Adrenal gland (tissue), 19 donors: ENCODE measurements at places on chromosomes 5 and 9. TPM values are rescaled to one million over a fixed set of nuclear protein-coding genes. Genes with fewer than 3 reads are reported as not detected.

- no peaks in the 10 kb centered on the region for H3K27me3 ChIP-seq
- H3K36me3 ChIP-seq: no peaks in the 10 kb centered on the region
- H3K4me1 ChIP-seq: peaks cover 3% of the 10 kb centered on the region
- DNase-seq: peak; percentile 91
- H3K4me3 ChIP-seq: no peak overlapping the region
Observed at GRCh38 chr5:174532455-174533453, 191.6 kb upstream of the MSX2 start.

- H3K27ac ChIP-seq: no peak overlapping the region
- no peak for DNase-seq
- peaks cover 6% of the 10 kb centered on the region for H3K4me1 ChIP-seq
- H3K36me3 ChIP-seq: no peaks in the 10 kb centered on the region
Observed at GRCh38 chr5:109404428-109404960, 5.3 kb downstream of the PJA2 start.

- no peak overlapping the region for H3K4me3 ChIP-seq
- no peaks in the 10 kb centered on the region for H3K36me3 ChIP-seq
- H3K27ac ChIP-seq: no peak overlapping the region
- no peak for DNase-seq
Observed at GRCh38 chr9:91935066-91935749, 14.8 kb downstream of the ROR2 start.

DNA sequence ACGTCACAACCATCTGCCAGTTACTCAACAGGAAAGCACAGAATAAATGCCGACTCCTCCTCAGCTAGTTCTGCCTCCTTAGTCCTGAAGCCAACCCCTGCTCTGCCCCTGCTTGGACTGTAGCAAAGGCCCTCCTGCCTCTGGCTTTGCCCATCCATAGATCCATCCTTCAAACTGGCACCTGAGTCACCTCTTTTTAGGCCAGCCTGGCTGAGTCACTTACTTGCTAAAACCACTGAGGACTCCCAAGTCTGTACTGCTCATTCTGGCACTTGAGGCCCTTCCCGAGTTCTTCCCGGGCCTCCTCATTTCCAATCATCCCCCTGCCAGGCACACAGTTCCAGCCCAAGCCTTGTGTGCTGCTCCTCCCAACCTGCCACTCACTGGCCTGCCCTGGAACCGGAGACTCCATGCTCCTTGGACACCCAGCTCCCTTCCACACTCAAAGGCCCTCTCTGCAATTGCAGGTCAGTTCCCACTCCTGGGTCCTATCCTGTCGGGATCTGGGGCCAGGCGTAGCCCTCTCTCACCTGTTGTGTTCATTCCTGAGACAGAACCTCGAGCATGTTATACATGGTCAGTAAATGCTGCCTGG, 220.1 kb downstream of the DAB2IP start:
- H3K27ac ChIP-seq: no peak overlapping the region
- no peaks in the 10 kb centered on the region for H3K4me1 ChIP-seq
- DNase-seq: no peak
- H3K27me3 ChIP-seq: no peaks in the 10 kb centered on the region
- no peaks in the 10 kb centered on the region for H3K36me3 ChIP-seq

DNA sequence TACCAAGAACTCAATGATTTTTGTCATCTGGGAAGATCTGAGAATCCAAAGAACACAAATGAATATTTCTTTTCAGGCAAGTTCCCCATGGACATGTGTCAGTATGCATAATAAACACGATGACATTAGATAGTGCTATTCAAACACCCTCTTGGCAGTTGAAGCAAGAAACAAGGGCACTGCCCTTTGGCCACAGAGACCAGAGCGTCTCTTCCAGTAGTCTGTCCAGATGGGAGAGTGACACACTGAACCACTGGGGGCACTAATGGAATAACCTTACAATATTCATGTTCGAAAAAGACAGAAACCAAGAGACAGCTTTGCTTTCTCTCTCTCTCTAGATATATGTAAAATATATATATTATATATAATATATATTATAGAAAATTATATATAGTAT, 301.9 kb downstream of the CTNND2 start:
- H3K27me3 ChIP-seq: no peaks in the 10 kb centered on the region
- H3K4me1 ChIP-seq: no peaks in the 10 kb centered on the region
- H3K4me3 ChIP-seq: no peak overlapping the region
- no peak for DNase-seq
- H3K27ac ChIP-seq: no peak overlapping the region

The TMED9 gene
- 139 TPM for total RNA-seq

GRCh38 chr5:56833325-56833724, 18.0 kb downstream of the MAP3K1 start:
- H3K27ac ChIP-seq: no peak overlapping the region
- H3K4me1 ChIP-seq: peaks cover 2% of the 10 kb centered on the region
- no peaks in the 10 kb centered on the region for H3K36me3 ChIP-seq
- H3K27me3 ChIP-seq: no peaks in the 10 kb centered on the region
- DNase-seq: no peak
- no peak overlapping the region for H3K4me3 ChIP-seq

DNA sequence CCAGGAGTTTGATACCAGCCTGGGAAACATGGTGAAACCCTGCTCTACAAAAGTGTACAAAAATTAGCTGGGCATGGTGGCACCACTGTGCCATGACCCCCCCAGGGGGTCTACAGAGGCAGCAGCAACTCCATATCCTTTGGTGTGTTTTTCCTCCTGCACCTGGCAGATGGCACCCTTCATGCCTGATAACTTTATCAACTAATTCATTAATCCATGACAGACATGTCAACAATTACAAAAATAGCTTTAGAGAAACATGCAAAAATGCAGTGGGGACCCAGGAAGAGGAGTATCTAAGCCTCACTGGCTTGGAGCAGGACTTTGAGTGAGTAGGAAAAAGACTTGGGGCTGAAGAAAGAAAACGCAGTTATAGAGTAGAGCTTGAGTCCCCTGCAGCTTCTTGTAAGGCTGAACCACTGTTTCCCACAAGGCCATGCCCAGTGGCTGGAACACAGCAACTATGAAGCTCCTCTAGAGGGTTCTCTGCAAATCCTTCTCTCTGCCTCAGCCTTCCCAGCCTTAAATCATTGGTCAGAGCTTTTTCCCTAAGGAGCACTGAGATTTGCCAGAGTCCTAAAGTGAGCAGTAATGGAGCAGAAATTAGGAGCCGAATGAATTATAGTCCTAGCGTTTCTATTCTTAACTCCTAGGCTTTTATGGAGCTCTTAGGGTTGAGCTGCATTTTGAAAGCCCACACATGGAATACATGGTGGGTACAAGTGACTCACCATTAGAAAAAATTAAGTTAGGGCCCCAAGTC, 25.5 kb upstream of the B4GALT1 start:
- H3K36me3 ChIP-seq: no peaks in the 10 kb centered on the region
- no peak for DNase-seq
- H3K27me3 ChIP-seq: no peaks in the 10 kb centered on the region
- no peaks in the 10 kb centered on the region for H3K4me1 ChIP-seq
- H3K4me3 ChIP-seq: no peak overlapping the region
- no peak overlapping the region for H3K27ac ChIP-seq

The SLC6A3 gene
- not detected for total RNA-seq

DNA sequence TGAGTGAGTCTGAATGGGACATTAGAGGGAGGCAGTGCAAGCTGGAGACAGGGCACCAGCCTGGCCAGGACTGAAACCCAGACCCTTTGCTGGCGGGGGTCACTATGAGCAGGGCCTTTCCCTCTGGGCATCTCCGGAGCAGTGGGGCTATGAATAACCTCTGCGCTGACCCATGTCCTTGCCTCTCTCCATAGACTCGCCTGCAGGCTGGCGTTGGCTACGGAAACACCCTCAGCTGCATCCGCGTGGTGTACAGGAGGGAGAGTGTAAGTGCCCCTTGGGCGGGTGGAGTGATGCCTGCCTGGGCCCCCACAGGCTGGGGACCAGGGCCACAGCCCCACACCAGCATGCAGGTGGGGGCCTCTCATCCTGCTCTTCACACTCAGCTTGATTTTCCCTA, 15.8 kb downstream of the SLC25A48 start:
- no peak overlapping the region for H3K4me3 ChIP-seq
- H3K36me3 ChIP-seq: no peaks in the 10 kb centered on the region
- DNase-seq: no peak
- H3K27me3 ChIP-seq: no peaks in the 10 kb centered on the region
- no peaks in the 10 kb centered on the region for H3K4me1 ChIP-seq

- DNase-seq: no peak
- no peak overlapping the region for H3K27ac ChIP-seq
- H3K4me3 ChIP-seq: no peak overlapping the region
- H3K27me3 ChIP-seq: no peaks in the 10 kb centered on the region
- no peaks in the 10 kb centered on the region for H3K4me1 ChIP-seq
- H3K36me3 ChIP-seq: no peaks in the 10 kb centered on the region
Observed at GRCh38 chr9:761176-761792, 80.2 kb upstream of the DMRT1 start.

- H3K4me3 ChIP-seq: no peak overlapping the region
- no peak for DNase-seq
- no peak overlapping the region for H3K27ac ChIP-seq
- H3K36me3 ChIP-seq: no peaks in the 10 kb centered on the region
Observed at GRCh38 chr9:87020169-87020950, 73.1 kb upstream of the GAS1 start.

DNA sequence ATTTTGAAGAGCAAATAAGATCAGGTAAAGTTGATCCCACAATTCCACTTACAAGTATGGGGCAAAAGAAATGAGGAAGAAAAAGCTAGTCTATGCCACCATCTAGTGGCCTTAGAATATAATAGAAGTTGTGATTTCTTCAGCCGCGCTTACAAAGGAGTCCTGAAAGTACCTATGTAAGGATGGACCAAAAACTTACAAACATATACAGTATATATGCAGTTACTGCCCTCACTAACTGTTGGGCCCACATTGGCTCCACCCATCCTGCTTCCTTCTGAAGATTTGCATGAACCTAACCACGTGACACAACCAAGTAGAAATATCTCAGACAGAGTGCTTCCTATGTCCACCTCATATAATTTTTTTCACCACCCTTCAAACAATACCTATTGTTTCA, 11.7 kb upstream of the OR13D1 start:
- H3K36me3 ChIP-seq: no peaks in the 10 kb centered on the region
- H3K27me3 ChIP-seq: no peaks in the 10 kb centered on the region
- H3K4me1 ChIP-seq: no peaks in the 10 kb centered on the region
- no peak for DNase-seq
- H3K27ac ChIP-seq: no peak overlapping the region
- no peak overlapping the region for H3K4me3 ChIP-seq

The TPM2 gene
- total RNA-seq: 350 TPM

The PRLR gene
- 72.1 TPM for total RNA-seq

The CDO1 gene
- 19.4 TPM for total RNA-seq

The TAF1L gene
- not detected for total RNA-seq

The PNPLA7 gene
- 11.3 TPM for total RNA-seq

The PTPN3 gene
- 5.5 TPM for total RNA-seq

The SOX30 gene
- total RNA-seq: 0.72 TPM

- no peak overlapping the region for H3K27ac ChIP-seq
- H3K27me3 ChIP-seq: no peaks in the 10 kb centered on the region
- no peak for DNase-seq
Observed at GRCh38 chr5:93381057-93381456, 200.0 kb downstream of the NR2F1-AS1 start.

GRCh38 chr9:115391168-115391825, 273.3 kb upstream of the TNC start:
- H3K27ac ChIP-seq: no peak overlapping the region
- no peaks in the 10 kb centered on the region for H3K27me3 ChIP-seq
- H3K36me3 ChIP-seq: no peaks in the 10 kb centered on the region
- H3K4me3 ChIP-seq: no peak overlapping the region
- H3K4me1 ChIP-seq: no peaks in the 10 kb centered on the region
- DNase-seq: no peak

The CCNJL gene
- 7.8 TPM for total RNA-seq

The PCDHB8 gene
- 0.83 TPM for total RNA-seq

The NEUROG1 gene
- total RNA-seq: not detected

The GAS1 gene
- 8.3 TPM for total RNA-seq

The SLC6A18 gene
- not detected for total RNA-seq

GRCh38 chr9:86445671-86446070, 91.5 kb upstream of the TUT7 start:
- H3K4me3 ChIP-seq: no peak overlapping the region
- H3K27me3 ChIP-seq: no peaks in the 10 kb centered on the region
- no peak for DNase-seq
- H3K27ac ChIP-seq: no peak overlapping the region
- H3K36me3 ChIP-seq: no peaks in the 10 kb centered on the region

DNA sequence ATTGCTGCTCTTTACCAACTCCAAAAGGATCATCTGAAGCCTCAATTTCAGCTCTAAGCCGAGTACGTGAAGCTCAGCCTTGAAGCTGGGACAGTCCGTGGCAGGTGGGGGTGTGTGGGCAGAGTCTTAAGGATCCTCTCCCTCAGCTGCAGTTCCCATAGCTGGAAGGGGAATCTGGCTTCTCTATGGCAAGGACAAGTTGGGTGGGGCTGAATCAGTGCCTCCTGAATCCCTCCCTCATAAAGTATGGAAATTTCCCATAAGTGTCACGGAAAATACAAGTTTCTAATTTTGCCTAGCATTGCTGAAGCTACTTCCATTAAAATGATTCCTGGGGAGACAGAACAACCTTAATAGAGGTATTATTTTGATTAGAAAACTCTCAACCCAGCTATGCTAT, 47.9 kb upstream of the SMIM32 start:
- no peaks in the 10 kb centered on the region for H3K4me1 ChIP-seq
- no peaks in the 10 kb centered on the region for H3K36me3 ChIP-seq
- no peak overlapping the region for H3K27ac ChIP-seq
- no peaks in the 10 kb centered on the region for H3K27me3 ChIP-seq
- no peak overlapping the region for H3K4me3 ChIP-seq

DNA sequence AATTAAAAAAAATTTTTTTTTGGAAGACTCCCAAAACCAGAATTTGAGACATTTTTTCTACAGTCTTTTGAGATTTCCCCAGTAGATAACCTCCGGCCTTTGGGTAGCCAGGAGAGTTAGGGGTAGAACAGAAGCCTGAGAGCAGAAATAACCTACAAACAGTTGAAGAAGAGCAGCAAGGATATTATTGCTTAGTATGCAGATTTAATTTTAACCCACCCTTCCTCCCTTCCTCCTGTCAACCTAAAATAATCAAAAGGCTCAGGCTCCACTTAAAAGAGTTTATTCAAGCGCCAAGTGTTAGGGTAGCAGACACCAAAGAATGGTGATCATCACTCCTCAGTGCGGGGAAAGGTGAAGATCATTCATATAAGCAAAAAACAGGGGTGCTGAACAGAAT, 17.4 kb upstream of the FAM120A start:
- DNase-seq: no peak
- H3K36me3 ChIP-seq: no peaks in the 10 kb centered on the region
- no peak overlapping the region for H3K4me3 ChIP-seq
- no peaks in the 10 kb centered on the region for H3K4me1 ChIP-seq
- no peaks in the 10 kb centered on the region for H3K27me3 ChIP-seq
